Tongue (tissue), 3 donors: ENCODE measurements at places on chromosomes 5 and 9.

DNA sequence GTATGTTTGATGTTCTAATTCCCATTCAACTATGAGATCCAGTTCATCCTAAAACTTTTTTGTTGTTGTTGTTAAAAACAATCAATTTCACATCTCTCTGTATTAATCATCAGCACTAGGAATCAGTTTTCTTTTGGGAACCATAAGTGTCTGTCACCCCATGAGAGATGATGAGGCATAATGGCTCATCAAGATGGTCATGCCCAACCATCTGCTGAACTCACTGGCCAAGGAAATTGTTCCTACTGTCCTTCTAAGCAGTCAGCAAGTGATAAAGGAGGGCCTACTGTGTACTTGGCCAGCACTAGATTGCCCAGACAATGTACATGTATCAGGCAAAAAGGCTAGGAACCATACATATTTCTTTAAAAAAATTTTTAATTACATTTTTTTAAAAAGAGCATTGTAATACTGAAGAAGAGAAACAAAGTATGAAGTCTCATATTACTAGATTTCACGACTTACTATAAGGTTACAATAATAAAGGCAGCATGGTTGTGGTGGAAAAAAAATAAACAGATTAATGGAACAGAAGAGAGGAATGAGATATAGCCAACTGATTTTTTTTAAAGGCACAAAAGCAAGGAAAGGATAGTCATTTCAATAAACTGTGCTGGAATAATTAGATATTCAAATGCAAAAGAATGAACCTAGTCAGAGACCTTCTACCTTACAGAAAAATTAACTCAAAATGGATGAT, 458.3 kb downstream of the SPOCK1 start:
- DNase-seq: no peak

DNA sequence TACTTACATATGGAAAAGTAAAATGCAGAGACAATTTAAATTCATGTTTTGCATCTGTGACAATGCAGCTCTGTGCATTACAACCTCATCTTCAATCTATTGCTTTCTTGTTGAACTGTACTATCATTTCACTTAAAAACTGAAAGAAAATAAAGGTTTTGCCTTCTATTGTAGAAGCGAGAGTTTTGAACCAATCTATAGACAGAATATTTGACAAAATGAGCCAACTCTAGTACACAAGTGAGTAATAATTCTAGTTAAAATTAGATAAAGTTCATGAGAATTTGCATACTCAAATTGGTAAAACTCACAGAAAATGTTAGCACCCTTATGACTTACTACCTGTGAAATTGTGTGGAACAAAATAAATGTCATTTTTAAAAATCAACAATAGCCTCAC, 123.7 kb downstream of the EDIL3 start:
- no peak for DNase-seq

DNA sequence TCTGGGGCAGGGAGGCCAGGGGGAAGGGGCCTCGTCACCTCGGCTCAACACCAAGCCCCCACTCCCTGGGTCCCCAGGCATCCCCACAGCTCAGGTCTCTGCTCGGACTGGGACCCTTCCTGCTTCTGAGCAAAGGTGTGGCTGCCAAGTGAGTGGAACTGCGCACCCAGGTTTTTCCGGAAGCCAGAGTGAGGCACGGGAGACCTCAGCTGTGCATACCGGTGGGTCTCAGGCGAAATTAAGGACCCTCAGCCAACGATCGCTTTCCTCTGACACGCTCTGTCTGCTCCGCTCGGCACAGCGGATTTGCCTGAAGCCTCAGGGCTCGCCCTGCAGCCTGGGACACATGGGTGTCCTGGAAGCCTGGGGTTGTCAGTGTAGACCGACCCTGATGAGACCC, 41.0 kb upstream of the IRX4 start:
- DNase-seq: no peak

DNA sequence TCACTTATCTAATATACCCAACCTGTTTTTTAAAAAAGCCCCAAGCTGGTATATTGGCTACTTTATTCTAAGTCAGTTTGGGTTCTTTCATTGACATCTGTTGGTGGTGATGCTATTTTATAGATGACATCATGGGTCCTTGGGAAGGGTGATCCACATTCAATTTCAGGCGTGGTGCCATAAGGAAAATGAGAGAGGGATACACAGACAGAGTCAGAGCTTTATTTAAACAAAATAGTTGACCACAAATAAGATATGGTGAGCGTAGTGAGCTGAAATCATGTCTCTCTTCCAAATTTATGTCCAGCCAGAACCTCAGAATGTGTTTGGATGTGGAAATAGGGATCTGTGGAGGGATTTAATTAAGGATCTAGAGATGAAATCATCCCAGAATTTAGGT, 302.4 kb downstream of the MAT2B start:
- no peak for DNase-seq

- DNase-seq: no peak
Measured at GRCh38 chr9:121560921-121561320, 61.3 kb upstream of the GGTA1 start.

- no peak for DNase-seq
Measured at GRCh38 chr9:91571036-91571435, 147.4 kb upstream of the NFIL3 start.

- DNase-seq: no peak
Measured at GRCh38 chr9:124218987-124219461, 38.7 kb upstream of the NEK6 start.

GRCh38 chr5:95718203-95718602, 12.9 kb upstream of the RHOBTB3 start:
- DNase-seq: no peak

DNA sequence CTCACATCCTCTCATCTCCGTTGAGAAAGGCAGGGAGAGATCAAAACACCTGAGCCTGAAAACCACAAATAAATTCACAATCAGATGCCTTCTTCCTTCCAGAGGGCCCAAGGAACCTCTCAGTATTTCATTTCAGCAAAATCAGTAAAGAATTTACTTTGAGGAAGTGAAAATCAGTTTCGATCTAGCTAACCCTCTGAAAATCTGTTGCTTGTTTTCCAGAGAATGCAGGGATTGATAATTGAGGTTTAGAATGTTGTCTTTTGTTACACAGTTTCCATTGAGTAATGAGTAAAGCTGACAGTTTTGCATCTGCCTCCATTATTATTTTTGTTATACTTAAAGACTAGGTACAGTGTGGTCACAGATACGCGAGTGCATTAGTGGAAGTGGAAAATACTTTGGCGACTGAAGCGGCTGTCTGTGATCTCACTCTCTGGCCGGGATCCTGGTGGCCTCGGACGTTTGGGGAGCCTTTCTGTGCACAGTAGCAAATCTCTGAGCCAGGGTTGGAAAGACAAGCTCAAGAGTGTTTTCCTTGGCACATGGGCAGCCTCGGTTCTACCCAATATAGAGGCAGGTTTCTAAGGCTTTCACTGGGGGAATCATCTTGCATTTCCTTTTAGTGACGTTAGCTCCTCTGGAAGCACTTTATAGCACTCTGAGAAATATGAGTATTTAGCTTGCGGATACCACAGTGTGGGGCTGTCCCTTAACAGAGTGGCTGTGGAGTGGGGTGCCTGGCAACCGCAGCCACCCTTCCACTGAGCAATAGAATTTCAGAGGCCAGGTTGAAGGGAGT, 32.2 kb upstream of the ANGPTL2 start:
- peak; percentile 84 for DNase-seq

- DNase-seq: no peak
Measured at GRCh38 chr9:22332202-22332601, 114.4 kb upstream of the DMRTA1 start.

GRCh38 chr5:91277093-91277626, 106.0 kb downstream of the ARRDC3 start:
- no peak for DNase-seq

DNA sequence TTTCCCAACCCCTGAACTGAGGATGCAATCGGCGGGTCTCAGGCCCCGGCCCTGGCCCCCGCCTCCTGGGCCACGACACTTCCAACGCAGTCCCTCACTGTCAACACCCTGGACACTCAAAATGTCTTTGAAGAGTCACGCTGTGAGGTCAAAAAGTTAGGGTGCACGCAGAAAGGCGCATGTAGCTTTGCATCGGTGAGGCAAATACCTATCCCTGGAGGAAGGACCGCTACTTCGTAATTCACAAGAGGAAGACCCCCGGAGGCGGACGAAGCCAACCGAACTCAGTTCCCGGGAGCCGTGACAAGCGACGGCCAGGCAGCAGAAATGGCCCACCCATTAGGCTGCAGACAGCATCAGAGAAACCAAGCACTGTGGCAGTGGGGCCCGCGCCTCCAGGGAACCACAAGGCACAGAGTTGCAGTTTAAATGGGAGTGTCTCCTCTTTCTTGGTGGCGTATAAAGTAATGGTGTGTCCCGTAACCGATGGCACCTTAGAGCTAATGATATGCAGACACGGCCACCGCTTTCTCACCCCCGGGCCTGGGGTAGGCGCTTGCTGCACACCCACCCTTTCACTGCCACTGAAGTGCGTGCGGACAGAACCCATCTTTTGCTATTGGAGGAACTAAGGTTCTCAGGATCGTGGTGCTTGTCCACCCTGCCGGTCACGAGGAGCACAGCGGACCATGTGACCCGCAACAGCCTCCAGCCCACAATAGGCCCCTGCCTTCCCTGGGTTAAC, 9.0 kb downstream of the ADAMTS2 start:
- DNase-seq: no peak

DNA sequence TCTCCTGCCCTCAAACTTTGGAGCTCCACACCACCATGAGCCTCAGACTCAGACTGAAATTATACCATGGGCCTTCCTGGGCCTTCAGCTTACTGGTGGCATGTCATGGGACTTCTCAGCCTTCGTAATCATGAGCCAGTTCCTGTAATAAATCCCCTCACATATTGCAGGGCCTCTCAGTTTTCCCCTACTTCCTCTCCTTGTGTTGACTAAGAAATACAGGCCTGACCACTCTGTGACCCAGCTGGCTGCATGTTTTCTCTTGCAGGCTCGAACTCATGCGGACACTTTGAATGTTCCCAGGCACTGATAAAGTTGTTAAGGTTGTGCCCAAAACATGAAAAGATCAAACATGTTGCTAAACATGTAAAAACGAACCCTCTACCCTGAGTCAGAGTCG, 26.2 kb upstream of the SHC3 start:
- no peak for DNase-seq

DNA sequence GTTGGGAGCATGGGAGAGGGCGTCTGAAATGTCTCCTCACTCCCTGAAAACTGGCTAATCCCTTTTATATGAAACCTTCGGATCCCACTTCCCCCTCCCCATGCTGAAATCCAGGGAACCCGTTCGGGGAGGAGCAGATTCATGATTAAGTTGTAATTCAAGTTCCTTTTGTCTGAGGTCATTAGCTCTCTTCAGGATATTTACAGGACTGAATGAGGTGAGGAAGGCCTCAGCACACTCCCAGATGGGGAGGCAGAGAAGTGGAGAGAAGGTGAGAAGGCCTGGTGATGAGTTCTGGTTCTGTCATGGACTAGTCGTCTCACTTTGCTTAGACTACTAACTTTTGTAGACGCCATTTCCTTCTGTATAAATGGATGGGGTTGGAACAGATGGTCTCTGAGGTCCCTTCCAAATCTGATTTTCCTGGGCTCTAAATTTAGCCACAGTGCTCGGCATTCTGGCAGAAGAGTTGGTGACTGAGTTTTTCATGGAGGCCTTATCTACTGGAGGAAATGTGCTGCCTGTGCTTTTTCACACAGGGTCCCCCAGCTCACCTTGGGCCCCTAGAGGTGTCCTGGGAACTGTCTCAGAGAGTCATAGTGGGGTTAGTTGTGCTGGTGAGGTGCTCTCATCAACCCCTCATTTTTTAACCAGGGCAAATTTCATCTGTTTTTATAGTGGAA, 62.3 kb downstream of the PRDM6 start:
- DNase-seq: peak; percentile 76

DNA sequence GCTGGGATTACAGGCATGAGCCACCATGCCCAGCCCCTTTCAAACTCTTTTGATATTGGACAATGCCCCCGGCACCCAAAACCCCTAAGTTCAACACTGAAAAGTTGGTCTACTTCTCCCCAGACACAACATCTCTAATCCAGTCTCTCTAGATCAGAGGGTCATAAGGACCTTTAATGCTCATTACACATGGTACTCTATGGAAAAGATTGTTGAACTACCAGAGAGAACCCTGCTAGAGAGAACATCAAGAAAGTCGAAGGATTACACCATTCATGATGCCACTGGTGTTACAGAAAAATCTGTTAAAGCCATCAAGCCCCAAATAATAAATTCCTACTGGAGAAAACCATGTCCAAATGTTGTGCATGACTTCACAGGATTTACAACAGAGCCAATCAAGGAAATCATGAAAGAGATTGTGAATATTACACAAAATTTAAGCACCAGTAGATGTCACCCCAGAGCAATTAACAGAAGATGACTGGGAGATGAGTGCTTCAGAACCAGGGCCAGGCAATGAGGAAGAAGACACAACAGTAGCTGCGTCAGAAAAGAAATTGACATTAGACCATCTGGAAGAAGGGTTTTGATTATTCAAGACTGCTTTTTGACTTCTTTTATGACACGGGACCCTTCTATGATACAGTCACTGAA, 28.3 kb upstream of the NIPAL4 start:
- peak; percentile 82 for DNase-seq

DNA sequence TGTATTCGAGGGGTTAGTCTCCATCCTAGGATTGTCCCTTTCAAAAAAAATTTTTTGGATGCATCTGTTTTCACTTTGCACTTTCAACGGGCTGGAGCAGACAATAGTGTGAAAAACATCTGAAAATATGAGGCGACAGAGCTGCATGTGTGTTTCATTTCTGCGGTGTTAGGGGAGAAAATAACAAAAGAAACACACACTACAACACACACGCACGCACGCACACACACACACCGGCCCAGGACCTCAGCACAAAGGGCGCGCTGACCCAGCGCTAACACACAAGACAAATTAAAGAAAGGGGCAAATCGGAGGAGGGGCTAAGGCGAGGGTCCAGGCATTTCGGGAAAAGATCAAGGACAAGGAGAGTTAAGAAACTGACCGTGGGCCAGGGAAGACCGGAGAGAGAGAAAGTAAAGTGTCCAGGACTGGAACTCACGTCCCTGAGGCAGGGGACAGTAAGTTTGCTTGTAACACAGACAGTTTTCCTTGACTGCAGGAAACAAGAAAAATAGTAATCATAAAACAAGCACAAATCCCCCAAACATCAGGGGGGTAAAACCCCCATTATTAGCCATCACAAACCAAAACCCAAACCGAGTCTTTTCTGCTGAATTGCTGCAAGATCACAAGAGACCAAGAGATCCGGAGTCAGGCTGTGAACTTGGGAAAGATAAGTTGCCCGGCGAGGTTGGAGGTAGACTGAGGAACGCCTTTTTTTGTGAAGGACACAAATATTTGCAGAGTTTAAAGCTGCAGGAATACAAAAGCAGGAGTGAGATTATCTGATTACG, 302.1 kb downstream of the PARP8 start:
- DNase-seq: peak; percentile 43

- no peak for DNase-seq
Measured at GRCh38 chr9:124695280-124695890, 75.7 kb downstream of the NR6A1 start.

DNA sequence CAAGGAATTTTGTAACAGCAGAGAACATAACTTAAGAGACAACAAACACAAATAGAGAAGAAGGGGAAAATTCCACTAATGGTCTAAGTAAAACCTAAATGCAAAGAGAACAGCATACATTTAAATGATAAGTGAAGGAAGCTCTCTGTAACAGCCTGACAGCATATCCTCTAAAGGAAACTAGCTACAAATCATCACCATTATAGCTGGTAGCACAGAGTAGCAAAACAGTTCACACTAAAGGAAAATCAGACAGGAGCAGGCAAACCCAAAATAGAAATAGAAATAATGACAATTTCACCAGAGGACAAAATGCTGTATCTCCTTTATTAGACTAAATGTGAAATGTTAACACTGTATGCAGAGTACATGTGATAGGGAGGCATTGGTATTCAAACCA, 532.8 kb downstream of the PTPRD start:
- DNase-seq: no peak

GRCh38 chr9:113875459-113876150, 504 bp upstream of the ZNF618 start:
- DNase-seq: peak; percentile 48

GRCh38 chr5:16453609-16454008, 12.0 kb downstream of the ZNF622 start:
- no peak for DNase-seq
